Pons (tissue), 1 donor: ENCODE measurements at places on chromosomes 4 and X.

- DNase-seq = no peak
Measured at GRCh38 chr4:188012426-188012945, 16.9 kb downstream of the ZFP42 start.

- no peak for DNase-seq
Measured at GRCh38 chr4:111506706-111507105, 638.5 kb upstream of the FAM241A start.

- no peak for DNase-seq
Measured at GRCh38 chr4:108333353-108333942, 164.7 kb upstream of the LEF1 start.

GRCh38 chr4:157992948-157993839 lies 179.6 kb downstream of the GASK1B start:
- DNase-seq = no peak

GRCh38 chr4:69970071-69970470 lies 4.5 kb upstream of the CSN2 start:
- no peak for DNase-seq

- no peak for DNase-seq
Measured at GRCh38 chrX:106611317-106611678, 480 bp upstream of the RADX start.

- no peak for DNase-seq
Measured at GRCh38 chr4:72966652-72967051, 102.9 kb downstream of the COX18 start.

DNA sequence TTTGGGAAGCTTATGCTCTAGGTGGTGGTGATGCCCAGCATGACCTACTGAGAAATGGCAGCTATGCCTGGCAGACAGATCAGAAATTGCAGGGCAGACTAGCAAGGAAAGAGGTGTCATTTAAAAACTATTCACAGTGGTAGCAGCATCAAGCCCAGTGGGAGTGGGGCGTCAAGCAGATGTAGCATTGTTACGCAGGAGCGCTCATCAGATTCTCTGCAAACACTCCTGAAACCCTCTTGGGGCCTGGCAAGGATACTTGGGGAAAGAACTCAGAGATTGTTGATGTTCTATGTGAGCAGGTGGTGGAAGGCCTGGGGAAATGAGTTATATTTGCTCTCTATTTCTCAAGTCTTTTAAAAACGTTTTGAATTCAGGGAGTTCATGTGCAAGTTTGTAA lies 437.6 kb downstream of the RAPGEF2 start:
- no peak for DNase-seq

DNA sequence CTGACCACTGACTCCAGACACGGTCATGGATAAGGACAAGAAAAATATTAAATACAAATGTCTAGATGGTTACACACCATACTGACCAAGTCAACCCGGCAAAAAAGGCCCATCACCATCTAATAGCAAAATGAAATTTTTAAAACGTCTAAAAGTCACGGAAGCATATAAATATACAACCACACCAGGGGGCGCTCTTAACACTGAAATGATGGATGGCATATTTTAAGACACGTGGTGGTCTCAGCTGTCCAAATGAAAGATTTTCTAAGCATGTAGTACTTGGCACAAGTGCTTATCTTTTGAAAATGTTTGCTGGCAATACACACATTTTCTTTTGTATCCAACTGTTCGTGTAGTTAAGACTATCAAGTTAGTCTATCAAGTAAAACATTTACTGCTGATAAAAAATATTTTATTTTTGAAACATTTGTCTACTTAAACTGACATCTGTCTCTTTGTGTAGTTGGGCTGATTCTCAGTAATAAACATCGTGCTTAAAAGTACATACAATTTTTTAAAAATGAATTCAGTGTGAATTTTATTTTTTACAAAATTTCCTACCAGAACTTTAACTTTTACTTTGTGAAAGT lies 64.6 kb downstream of the COX7B2 start:
- DNase-seq = peak; percentile 74

GRCh38 chr4:176919631-176920030 lies 126.9 kb upstream of the VEGFC start:
- DNase-seq = no peak

DNA sequence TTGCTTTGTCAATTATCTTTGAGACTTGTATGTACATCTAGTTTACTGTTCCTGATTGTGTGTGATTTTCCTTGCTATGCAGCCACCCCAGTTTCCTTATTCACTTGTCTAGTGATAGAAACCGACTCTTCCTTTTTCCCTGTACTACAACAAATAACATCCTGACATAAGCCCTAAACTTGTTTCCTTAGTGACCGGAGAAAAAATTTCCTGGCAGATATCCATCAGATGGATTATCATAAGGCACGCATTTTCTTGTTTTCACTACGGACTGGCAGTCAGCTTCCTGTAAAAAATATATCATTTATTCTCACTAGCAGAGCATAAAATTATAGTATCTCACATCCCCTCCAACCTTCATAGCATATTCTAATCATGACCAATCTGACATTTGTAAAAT lies 410.7 kb downstream of the CENPC start:
- no peak for DNase-seq
